Stimulated activated CD8-positive, alpha-beta memory T cell treated with anti-CD3 and anti-CD28 coated beads, Interleukin-4, amount 100 ng/mL, for 1 hour (primary cell): ENCODE measurements at places on chromosomes 12 and 14.

DNA sequence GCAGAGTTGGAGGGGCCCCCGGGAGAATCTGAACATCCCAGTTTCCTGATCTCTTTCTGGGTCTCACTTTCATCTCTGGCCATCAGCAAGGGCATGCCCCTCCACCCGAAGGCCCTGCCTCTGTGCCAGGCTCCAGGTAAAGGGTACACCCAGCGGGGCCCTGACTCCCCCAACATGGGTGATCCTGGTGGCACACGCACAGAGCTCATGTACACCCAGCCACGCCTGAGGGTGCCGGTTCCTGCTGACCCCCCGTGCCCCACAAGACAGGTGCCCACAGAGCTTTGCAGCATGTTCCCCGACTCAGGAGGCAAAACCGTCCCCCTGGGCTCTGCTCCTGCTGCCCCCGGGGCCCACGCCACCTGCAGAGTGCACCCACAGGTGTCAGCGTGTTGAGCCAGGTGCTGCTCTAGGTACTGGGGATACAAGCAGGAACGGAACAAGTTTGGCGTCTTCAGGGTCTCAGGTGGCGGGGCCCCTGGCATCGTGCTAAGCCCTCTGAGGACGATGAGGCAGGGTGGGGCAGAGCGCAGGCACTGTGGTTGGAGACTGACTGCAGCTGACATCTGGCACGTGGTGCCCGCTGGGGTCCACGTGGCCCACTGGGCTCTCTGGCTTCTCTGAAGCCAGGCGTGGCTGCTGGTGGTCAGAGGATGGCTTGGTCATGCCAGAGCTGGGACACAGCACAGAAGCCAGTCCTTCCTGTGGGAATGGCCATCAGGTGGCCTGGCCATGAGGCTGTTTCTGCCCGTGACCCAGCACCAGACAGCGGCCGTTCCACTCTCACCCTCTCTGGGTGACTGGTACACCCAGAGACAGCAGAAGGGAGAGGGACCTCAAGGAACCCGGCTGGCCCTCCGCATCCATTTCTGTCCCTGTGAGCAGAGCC lies 13.8 kb downstream of the BAG5 start:
- DNase-seq = no peak

- no peak for DNase-seq
Measured at GRCh38 chr12:9264546-9264945, 56.4 kb upstream of the PZP start.

GRCh38 chr14:99034711-99035171 lies 237.3 kb downstream of the BCL11B start:
- no peak for DNase-seq

DNA sequence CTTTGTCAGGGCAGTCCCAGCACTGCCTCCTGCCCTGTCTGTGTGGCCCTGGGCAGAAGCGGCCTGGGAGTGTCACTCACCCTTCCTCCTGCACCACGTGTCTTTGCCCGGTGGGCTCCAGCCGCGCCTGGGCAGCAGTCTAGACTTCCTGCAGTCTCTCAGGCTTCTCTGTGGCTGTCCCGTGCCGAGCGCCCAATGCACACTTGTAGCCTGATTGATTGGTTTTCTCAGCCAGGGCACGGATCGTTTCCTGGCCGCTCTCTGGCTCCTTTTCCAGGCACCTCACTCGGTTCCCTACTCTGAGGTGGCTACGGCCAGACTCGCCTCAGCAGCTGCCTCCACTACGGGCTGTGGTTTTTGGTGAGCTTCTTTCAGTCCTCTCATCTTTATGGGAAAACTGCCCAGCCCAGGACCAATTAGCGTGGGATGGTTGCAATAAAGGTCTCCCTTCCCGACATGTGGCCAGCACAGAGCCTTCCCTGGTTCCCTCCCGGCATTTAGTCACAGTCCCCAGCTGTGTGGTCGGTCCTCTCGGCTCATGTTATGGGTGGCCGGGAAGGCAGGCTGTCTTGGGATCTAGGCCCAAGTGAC lies 133.1 kb downstream of the CACNA1C start:
- DNase-seq = no peak

- DNase-seq = no peak
Measured at GRCh38 chr12:15011162-15011561, 38.3 kb downstream of the PDE6H start.

DNA sequence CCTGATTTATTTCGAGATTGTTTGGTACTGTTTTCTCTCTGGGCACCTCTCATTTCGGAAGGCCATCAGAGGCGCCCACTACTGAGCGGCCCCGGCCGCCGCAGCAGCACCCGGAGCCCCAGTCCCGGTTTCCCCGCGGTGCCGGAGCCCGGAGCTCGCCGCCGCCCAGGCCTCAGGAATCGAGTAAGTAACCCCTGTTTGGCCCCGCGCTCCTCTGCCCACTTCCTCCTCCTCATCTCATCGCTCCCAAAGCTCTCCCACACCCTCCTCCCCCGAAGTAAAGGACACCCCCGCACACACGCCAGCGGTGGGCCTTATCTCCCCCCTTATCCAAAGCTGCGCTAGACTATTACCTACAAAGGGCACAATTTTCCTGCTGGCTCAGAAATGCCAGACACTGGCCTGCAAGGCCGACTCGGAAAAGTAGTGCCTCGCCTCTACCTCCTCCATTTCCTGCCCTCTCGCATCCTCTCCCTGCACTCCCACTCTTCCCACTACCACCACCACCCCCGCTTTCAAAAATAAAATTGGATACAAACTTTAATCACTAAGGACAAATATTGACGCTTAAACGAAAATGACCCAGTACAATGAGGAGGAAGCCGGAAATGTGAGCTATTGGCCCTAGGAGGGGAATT lies 637 bp upstream of the FOXG1 start:
- no peak for DNase-seq

DNA sequence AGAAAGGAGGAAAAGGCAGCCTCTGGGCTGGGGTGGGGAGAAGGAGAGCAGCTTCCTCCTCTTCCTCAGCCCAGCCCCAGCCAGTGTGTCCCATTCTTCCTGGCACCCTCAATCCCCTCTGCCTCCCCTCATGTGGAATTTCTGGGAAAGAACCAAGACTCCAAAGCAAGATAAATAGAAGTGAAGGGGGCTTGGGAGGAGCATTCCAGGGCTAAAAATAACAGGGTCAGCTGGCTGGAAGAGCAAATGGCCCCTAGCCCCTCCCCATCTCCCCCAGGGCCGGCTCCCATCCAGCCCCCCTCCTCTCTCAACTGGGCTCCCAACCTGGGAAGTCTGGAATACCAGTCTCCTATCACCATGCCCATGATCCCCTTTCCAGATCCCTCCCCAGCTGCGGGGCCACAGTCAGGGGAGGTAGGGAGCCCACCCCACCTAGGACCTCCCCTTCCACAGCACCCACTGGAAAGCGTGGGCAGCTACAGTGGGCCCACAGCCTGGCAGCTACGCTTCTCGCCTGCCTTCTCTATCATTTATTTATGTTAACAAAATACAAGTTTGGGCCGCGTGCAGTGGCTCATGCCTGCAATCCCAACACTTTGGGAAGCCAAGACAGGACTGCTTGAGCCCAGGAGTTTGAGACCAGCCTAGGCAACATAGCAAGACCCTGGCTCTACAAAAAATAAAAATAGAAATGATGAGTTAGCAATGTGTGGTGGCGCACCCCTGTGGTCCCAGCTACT lies 88.3 kb downstream of the IRF2BPL start:
- DNase-seq = no peak

DNA sequence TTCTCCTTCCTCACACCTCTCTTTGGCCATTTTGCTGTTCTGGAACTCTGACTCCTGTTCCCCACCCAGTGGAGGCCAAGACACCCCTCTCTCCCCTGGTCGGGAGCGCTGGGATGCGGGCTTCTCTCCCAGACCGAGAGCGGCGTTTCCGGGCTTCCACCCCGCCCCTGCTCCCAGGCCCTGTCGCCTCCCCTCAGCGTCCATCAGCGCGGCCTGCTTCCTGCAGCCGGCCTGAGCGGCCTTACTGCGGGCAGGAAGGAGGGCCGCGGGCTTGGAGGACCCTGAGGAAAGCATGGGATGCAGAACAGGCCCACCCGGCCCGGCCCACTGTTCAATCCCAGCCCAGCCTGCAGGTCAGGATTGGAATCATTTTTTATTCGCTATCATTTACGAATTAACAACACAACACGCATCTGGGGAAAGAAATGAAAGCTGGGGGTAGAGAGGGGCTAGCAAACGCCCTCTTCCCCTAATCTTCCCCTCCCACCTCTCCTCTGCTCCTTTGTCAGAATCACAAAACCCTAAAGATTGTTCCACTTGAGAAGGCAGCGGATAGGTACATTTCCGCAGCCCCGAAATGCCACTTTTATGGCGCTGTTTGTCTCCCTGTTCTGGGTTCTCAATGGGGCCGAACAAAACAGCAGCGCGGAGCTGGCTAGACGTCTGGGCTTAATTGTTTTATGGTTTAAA lies 3.8 kb upstream of the HOXC8 start:
- no peak for DNase-seq

DNA sequence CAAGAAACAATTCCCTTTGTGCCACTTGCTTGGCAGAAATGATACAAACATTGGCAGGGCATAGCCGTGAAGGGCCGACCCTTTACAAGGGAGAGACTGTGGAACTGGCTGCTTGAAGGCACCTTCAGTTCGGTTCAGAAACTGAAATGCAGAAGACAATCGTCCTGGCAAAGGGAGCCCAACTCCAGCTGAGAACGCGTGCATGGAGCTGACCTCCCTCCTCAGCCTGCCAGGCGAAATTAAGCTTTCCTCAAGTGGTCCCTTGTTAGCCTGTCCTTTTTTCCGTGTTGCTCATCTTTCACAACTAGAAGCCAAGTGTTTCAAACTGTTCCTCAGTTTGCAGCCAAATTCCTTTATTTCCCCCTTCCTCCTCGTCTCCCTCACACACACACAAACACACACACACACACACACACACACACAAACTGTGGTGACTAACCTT lies 8.1 kb downstream of the LGR5 start:
- DNase-seq = no peak

- DNase-seq = no peak
Measured at GRCh38 chr12:102816816-102817434, 100.1 kb downstream of the PAH start.

GRCh38 chr14:99952039-99952438 lies 113.2 kb upstream of the EVL start:
- DNase-seq = no peak
